ENCODE measurements at places on chromosomes 3 and 15.

DNA sequence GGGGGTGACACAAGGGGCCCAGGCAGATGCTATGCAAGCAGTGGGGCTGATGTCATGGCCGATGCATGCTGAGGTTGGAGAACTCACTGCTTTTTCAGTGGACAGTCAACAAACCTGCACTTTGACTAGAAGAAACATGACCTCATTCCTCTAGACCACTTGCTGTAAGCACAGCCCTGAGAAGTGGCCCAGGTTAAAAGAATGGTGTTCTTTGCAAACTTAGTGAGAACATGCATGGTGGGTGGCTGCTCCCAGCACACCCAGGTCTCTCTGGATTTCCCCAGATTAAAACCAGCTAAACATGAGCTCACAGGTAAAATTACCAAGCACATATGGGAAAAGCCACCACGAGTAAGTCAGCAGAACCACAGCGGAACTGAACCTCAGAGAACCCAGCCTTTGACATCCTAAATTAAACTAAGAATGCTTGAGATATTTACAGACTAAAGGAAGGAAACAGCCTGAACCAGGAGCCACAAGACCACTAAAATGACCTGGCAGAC is 15.5 kb downstream of the DLEC1 start:
- no peak for DNase-seq

GRCh38 chr3:9732080-9732739 is 675 bp downstream of the BRPF1 start:
- peak; percentile 11 for DNase-seq

- DNase-seq, result no peak
Observed at GRCh38 chr15:33500432-33501195, 189.8 kb downstream of the RYR3 start.

DNA sequence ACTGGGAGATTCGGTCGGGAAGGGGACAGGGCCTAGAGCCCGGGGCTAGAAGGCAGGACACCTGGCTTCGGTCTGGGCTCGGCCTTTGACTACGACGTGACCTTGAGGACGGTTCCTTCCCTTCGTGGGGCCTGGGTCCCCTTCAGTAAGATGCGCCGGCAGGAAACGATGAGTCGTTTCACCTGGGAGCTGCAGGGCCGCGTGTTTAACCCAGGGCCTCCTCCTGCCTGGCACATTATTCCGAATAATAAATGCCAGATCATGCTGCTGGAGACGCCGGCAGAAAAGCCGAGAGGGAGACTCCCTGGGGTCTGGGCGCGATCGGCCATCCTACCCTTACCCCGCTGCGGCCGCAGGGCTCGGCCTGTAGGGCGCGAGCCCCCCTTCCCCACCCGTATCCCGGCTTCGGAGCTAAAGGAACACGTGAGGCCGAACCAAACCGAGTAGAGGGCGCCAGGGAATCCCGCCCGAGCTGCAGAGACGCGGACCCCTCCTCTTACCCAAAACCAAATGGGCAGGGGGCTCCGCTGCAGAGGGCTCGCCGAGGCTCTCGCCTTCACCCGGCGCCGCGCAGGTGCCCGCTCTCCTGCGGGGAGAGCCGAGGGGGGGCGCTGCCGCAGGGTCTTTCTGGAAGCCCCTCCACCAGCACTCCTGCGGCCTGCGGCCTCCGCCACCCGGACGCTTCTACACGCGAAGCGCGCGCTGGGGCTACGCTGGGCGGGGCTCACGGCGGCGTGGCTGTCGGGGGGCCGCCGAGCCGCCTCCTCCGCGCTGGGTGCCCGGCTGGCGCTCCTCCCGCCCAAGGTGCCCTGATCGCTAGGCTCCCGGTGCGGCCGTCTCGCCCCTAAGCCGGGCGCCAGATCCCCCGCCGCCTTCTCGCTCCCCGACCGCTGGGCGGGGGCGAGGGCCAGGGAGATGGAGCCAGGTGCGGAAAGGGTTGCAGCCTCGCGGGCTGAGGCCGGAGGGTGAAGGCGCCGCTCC is at the start of gene BDH1:
Gene BDH1, minus strand, starts transcription at position 688 of the 981 bp plus-strand sequence. CDS start 9,525 bp downstream, outside the sequence.
- peak; percentile 30 for DNase-seq

DNA sequence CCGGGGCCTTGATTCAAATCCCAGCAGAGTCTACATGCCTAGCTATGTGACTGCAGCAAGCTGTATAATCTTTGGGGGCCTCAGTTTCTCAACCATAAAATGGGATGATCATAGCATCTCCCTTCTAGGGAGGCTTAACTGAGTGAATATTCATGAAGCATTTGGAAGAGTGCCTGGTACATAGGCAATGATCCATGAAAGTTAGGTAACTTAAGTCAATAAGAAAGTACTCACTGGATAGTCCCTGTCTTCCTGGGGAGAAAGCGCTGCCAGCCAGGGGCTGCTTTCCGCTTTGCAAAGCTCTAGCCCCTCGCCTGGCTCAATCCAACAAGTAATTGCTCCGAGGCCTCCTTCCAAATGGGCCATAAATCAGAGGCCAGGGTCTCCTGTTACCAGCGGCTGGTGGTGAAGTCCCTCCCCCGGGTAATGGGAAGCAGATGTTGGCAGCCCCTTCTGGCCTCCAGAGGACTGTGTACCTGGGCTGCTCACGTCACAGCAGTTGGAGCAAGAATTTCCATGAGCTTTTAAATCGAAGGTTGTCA is 521.9 kb upstream of the PROK2 start:
- no peak for DNase-seq

DNA sequence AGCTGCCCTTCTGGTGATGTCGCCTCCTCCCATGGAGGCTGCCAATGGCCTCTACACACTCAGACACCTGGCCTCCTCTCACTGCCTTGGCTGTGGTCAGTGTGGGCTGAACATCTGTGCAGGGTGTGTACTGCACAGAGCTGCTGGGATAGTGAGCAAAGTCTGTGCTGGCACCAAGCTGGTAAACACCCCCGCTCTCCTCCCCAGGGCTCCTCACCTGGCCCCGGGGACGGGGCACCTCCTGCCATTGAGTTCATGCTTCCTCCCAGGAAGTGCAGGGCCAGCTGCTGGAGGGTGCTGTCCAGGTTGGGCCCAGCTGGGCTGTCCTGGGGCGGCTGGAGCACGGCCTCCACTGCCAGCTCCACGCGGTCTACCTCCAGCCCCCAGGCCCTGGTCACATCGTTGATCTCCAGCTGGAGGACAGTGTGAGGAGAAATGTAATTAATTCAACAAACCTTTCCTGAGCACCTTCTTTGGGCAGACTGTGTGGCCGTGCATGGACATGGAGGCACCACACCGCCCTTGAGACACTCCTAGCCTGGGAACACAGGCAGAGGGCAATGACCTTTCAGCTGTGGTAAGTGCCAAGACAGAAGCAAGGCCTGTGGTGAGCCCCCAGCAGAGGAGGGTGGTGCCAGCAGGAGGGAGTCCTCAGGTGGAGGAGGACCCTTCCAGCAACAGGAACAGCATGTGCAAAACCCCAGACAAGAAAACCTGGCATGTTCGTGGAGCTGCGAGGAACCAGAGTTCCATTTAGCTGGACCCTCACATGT is 6.8 kb downstream of the STOML1 start:
- DNase-seq, result no peak

DNA sequence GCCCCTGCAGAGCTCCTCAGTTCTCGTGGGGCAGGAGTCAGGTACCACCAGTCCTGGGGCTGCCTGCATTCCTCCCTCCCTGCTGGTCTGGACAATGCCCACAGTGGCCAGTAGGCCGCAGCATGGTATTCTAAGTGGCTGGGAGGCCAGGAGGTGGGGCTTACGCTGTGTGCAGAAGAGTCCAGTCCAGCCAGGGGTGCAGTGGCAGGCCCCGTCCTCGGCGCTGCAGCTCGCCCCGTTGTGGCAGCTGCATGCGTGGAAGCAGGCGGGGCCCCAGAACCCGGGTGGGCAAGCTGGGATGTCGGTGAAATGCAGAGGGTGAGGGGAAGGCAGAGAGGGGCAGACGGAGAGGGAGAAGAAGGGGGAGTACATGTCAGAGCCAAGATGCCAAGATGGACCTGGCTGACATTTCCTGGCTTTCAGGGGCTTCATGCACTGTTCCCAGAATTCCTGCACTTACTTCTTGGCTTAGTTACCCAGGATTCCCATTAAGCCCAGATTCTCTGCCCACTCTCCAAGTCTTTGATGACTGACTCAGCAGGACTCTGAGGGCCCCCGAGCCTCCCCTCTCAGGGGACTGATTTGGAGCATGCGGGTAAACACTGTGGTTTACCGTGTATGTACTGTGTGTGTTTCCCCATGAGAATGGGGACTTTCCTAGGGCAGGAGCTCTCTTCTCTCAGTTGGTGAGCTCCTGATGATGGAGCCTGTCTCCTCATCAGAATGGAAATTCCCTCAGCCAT is 47.5 kb downstream of the RAB11A start:
- peak; percentile 10 for DNase-seq
